ENCODE measurements at places on chromosomes 1 and 21.
A peak's percentile ranks its signal among the peaks of the same experiment; 100 is the strongest.

DNA sequence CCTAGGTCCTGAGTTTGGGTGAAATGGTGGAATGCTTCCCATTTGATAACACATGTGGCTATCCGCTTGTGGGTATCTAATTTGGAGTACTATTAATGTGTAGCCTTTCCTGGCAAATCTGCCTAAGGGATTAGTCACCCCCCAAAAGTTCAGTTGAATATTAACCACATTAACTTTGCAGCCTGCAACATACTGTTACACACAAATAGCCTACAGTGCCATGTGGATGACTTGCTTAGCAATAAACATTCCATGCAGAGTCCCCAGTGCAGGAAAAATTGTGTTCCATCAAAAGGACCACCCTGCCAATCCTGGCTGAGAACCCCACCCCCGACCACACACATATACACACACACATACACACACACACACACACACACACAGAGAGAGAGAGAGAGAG is 303.3 kb upstream of the ESRRG start:
- DNase-seq, result no peak

- DNase-seq, result no peak
Measured at GRCh38 chr1:183165456-183165855, 20.6 kb upstream of the LAMC2 start.

DNA sequence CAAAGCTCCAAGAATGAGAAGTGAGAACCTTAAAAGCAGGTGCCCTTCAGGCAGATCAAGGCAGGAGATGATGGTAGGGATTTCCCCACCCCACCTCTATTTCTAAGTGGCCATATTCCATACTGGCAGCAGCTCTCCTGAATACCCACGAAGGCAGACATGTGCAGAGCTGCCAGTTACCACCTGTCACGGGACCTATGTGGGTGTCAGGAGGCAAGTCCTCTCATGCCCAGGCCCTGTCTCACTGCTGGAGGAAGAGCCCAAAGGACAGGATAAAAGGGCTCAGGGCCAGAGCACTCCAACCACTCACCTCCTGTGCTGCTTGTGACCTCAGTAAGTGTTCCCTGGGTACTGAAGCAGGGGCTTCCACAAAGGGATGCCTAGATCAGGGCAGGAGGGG is 721 bp upstream of the LCE1B start:
- no peak for DNase-seq

DNA sequence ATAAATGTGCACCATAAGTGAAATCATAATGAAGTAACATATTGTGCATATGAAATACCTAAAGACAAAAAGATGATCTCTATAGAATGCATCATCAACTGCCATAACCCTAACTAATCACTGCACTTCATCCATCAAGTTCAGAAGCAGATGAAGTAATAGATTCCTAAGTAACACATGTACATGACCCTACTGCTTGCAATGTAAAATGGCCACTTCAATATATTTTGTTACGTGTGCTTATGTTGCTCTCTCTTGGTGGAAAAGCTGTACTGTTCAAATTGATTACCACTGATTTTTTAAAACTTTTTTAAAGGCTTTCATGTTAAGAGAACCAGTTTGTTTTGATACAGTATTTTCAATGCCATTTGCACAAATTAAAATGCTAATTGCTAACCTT is 141.8 kb downstream of the TTLL7 start:
- DNase-seq, result no peak

DNA sequence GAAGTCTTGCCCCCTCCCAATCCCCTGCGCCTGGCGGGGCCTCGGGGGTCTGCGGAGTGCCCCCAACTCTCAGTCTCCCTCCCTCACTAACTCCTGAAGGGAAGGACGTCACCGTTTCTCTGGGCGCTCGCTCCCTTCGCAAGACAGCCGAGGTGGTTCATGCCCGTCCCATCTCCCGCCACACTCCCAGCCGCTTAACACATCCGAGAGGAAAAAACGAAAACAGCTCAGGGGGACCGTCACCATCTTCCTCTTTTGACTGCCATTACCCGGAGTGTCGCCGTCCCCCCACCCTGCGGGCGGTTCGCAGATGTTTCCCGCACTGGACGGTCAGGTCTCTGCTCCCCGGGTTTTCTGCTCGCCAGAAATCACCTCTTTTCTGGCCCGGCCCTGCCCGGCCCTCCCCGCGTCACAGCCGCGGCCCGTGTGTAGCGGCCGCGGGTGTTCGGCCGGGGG is 532 bp downstream of the ERO1B start:
- DNase-seq, result no peak

DNA sequence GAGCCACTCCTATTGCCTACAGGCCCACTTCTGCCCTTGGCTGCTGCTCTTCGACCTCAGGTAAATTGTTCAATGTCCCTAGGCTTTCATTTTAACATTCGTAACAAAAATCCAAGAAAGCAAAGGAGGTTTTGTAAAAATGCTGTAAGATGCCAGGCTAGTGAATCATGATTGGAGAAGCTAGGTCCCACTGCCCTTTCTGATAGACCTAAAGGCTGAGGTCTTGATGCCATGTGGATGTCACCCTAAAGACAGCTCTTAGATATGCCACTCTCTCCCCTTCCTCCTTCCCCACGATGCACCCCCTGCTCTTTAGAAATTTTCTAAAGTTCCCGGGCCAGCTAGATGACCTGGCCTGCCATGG is 9.9 kb upstream of the TMEM39B start:
- DNase-seq, result no peak

DNA sequence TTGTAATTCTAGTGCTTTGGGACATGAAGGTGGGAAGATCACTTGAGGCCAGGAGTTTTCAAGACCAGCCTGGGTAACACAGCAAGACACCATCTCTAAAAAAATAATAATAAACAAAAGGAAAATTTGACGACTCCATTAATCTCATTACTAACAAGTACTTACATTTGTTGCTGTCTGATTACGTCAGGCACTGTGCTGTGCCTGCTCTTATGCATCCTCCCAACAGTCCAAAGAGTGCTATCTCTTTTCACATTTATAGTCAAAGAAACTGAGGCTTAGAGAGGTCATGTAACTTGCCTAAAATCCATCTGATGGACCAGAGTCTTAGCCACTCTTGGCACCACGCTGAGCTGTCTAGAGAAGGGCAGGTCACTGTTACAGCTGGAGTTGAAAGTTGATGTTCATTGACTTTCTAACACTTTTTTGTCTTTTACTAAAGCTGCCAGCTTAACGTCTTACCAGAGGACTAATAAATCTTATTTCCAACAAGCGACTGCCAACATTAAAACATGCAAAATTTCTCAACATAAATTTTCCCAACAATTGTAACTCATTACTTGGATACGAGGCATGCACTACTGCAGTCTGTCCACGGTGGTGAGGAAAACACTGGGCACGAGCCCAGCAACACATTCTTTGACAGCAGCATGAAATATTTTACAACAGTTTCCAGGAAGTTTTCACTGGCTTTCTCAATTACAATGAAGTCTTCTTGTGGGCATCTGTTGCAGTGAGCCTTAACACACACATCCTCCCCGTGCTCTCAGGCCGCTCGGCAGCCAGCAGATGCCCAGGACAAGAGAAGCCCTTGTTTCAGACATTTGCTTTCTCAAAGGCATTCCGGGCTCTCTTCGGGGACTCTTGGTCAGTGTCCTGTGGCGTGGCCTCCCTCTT is 262.9 kb upstream of the PROX1 start:
- no peak for DNase-seq

GRCh38 chr1:188261849-188262248 is 1433.1 kb downstream of the PLA2G4A start:
- DNase-seq, result no peak

DNA sequence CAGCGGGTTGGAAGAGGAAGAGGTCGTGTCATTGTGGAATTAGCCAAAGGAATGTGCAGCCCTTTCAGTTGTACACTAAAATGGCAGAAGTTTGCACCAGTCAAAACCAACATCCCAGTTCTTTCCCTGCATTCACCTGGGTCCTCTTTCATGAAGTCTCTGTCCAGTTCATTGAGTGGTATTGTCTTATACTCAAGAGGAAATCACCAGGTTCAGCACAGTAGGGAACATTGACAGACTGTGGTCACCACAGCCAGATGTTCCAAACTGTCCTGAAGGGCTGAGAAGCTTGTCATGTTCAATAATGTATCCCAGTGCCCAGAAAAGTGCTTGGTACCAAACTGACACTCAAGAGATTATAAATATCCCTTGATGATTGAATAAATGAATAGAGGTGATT is 131.6 kb downstream of the GLUL start:
- no peak for DNase-seq

DNA sequence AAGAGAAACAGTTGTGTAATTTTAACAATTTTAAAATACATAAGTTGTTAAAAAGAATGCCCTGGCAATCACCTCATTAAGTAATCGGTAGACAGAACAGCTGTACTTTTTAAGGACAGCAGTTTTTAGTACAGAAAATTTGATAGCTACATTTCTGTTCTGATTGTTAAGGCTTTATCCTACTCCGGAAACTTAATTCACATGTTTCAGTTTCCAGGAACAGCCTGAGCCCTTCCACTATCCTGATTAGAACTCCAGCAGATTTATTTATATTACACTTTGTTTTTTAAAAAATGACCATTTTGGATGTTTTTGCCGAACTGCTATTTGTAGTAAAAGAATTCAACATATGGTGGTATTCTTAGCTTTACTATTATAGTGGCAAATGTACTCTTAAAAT is 8.7 kb downstream of the PRRC2C start:
- no peak for DNase-seq

DNA sequence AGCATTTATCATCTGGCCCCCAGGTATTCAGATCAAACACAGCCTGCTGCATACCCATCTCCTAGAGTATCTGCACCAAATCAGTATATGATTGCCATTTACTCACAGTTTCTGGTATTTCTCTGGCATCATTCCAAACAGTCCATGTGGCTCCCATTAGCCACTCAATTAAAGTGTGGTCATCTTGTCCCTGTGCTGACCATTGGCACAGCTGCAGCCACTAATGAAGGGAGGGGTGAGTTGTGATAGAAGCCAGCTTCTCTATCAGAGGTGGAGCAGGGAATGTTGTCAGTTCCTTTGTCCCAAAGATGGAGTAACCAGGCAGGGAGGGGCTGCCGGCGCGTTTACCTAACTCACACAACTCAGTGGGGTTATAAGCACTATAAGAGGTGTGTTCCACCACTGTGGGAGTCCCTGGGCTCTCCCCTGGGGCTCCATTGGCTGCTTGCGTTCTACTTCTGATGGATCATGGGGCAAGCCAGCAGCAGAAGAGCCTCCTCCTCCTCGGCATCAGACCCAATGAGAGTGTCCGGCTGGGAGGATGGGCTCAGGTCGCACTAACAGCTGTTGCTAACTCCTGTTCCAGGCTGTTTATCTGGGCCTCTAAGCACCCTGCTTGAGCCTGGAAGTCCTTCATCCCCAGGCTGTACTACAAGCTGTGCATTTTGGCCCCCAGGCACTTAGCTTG is 108.6 kb downstream of the GDAP2 start:
- no peak for DNase-seq

GRCh38 chr1:59685666-59686065 is 129.1 kb upstream of the HOOK1 start:
- no peak for DNase-seq

DNA sequence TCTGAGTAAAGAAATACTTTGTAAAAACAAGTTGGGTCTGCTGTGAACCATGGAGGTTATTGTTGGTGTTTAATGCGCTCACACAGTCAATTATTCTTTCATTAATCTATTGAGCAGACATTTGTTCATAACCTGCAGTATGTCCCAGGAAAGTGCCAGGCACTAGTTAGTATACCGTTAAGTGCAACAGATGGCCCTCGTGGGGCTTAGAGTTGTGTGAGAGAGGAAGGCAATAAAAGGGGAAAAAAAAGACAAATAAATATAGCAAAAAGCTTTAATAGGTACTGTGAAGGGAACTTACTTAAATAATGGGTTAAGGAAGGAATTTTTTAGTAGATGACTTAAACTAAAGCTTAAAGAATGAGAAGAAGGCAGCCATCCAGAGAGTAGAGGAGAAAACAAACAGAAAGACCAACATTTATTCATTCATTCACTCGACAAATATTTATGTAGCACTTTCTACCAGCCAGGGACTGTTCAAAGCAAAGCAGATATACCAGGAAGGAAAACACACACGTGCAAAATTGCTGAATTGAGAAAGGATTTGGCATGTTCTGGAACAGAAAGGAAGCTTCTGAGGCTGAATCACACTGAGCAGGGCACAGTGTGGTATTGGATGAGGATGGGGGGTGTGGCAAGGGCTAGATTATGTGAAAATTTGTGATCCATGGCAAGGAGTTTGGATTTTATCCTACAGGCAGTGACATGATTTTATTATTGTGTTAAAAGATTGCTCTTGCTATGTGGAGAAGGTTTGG is 296.1 kb upstream of the SGIP1 start:
- DNase-seq, result no peak

DNA sequence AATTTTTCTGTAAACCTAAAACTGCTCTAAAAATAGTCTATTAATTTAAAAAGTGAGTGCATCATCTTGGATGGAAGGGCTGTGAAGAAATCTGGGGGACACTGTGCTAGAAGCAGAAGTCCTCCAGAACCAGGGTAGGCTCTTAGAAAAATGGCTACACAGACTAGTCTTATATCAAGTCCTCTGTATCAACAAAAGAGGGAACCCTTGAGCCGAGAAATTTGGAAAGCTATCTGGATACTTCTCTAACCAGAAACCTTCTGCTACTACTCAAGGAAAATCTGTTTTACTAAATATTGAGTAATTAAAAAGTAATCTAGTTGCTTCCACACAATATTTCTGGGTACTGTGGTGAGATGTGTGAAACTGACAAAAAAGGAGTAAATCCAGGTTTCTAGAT is 92.1 kb downstream of the WDR3 start:
- no peak for DNase-seq

DNA sequence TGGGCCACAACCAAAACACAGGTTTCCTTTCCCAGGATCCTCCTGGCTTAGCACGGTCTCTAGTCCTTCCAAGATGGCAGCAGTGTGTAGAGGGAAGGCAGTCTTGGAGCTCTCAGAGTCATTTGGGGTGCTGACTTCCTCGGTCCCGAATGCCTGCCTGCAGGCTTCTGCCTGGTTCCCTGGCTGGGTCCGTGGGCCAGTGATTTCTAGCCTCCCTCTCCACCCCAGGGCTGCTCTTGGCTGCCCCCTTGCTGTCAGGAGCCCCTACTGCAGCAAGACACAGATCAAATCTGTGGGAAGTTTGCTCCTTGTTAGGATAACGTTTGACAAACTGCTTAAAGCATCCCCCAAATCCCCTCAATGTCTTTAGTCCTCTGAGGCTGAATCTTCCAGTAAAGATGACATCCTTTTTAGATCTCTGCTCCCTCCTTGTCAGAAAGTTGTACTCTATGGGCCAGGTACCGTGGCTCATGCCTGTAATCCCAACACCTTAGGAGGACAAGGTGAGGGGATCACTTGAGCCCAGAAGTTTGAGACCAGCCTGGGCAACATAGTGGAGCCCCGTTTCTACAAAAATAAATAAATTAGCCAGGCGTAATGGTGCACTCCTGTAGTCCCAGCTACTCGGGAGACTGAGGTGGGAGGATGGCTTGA is 272.5 kb downstream of the RRAGC start:
- peak; percentile 2 for DNase-seq

DNA sequence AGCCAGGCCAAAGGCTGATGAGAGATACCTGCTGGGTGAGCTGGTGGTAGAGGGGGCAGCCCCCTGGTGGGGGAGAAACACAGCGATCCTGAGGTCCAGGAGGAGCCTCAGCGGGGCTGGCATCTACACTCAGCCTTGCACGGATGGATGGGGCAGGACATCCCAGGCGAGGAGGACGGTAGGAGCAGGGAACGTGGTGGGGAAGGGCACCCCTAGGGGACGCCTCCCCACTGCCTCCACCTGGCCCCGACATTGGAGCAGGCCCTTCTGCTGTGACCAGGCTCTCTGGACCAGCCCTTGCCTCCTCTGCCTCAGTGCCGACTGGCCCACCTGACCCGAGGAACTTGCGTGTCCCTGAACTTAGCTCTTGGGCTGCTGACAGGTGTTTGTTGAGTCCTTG is 6.4 kb upstream of the MMEL1 start:
- DNase-seq, result no peak

Measured in activated CD8-positive, alpha-beta memory T cell treated with anti-CD3 and anti-CD28 coated beads for 4 hours (primary cell).